ENCODE measurements at places on chromosomes 11 and 22. TPM values are rescaled to one million over a fixed set of nuclear protein-coding genes. Genes with fewer than 3 reads are reported as not detected.

DNA sequence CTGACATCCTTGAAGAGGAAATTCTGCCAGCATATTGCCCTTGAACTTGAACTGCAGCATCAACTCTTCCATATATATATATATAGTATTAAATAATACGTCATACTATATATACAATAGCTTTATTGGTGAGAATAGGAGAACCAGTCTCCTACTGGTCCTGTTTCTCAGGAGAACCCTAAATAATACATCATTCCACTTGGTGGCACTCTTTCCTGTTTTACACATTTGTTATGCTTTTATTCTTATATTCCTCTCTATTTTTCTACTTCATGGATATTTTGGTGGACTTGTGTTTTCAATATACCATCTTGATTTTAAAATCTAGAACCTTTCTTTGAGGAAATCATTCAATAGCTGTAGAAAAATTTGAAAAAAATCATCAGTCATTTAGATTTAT lies 193.3 kb downstream of the TRPC6 start:
- DNase-seq, result no peak

DNA sequence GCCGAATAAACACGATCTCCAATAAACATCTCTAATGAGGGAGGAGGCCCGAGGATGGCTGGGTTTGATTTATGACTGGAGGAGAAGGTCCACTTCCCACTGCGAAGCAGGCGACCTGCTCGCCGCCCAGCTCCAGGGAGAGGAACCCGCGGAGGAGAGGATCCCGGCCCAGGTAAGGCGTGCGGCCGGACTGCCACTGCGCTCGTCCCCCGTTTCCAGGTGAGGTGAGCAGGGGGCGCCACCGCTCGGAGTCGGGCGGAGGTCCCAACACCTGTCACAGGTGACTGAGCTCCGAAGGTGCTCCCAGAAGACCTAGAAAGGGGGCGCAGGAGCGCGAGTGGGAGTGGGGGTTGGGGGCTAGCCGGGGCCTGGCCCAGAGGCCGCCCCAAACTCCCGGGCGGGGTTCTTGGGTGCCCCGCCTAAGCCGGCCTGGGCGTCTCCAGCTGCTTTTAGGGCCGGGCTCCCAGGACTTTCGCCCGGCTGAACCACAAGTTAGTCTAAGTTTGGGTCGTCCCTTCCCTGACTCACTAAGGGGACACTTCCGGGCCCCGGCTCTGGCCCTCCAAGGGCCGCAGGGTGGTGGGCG lies 5.4 kb upstream of the PAX6 start:
- DNase-seq, result no peak

- peak; percentile 71 for DNase-seq
Measured at GRCh38 chr11:119363851-119364590, 17.5 kb downstream of the USP2 start.

GRCh38 chr11:112719736-112720525 lies 241.3 kb upstream of the NCAM1 start:
- DNase-seq, result no peak

DNA sequence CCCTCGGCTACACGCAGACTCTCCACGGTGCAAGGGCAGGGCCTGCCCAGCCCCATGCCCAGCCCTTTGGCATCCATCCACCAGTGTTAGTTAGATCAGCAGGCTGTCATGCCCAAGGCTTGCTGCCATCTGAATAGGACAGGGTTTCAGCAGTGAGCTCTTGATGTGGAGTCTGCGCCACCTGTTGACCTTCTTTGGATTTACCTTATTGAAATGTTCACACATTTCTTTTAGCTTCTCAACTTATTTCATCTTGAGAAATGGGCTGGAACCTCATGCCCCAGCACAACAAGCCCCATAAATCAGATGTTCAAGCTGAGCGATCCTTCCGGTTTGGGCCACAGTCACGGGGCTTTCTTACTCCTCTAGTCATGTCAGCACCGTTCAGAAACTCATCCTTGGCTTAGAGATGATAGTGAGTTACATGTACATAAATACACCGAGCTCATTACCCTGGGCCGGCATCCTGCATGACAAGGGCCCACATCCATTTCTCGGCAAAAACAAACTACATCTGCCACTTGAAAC lies 61.7 kb downstream of the PARVB start:
- DNase-seq, result peak; percentile 75

GRCh38 chr11:35239471-35240075 lies 100.6 kb downstream of the CD44 start:
- no peak for DNase-seq

GRCh38 chr11:24297461-24297860 lies 199.4 kb upstream of the LUZP2 start:
- no peak for DNase-seq

DNA sequence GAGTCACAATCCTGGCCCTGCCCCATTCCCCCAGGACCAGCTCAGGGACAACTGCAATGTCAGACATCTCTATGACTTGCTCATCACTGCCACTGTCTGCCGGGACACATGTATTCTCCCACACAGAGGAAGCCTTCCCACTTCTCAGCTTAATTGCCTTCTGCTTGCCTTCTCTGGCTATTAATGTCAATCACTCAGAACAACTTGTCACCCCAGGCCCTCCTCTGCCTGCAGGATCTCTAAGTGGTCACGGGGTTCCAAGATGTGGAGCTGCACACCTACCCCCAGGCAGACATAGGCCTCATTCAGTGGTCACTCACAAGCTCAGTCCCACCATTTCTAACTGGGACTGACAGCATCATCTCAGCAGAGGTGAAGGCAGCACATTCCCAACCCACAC lies 15.1 kb downstream of the PLEKHA7 start:
- no peak for DNase-seq

GRAP2 gene
- 13.5 TPM for total RNA-seq

B4GALNT4 gene
- total RNA-seq, result not detected

LRP4 gene
- not detected for total RNA-seq

NCAM1 gene
- total RNA-seq, result 0.37 TPM

FGF19 gene
- total RNA-seq, result not detected

TMPRSS13 gene
- total RNA-seq, result 8.7 TPM

FOLR3 gene
- not detected for total RNA-seq
